ENCODE measurements at places on chromosomes 7 and 10. TPM values are rescaled to one million over a fixed set of nuclear protein-coding genes. Genes with fewer than 3 reads are reported as not detected.

DNA sequence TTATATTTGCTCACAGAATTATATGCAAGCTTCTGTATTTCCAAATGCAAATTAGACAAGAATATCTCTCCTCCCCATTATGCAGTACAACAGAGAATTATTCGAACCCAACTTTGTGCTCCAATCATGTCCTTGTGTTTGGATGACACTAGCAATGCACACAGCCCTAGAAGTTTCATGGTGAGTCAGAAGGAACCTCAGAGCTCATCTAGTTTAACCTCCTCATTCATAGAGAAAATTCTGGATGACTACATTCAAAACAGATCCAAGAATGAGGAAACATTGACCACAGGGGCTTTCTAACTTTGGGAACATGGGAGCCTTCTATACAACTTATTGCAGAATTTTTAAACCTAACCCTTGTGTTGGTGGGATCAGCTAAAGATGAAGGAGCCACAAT, 12.8 kb upstream of the ARID5B start:
- DNase-seq: no peak

GRCh38 chr10:44923611-44924010, 12.5 kb downstream of the TMEM72 start:
- DNase-seq: no peak

DNA sequence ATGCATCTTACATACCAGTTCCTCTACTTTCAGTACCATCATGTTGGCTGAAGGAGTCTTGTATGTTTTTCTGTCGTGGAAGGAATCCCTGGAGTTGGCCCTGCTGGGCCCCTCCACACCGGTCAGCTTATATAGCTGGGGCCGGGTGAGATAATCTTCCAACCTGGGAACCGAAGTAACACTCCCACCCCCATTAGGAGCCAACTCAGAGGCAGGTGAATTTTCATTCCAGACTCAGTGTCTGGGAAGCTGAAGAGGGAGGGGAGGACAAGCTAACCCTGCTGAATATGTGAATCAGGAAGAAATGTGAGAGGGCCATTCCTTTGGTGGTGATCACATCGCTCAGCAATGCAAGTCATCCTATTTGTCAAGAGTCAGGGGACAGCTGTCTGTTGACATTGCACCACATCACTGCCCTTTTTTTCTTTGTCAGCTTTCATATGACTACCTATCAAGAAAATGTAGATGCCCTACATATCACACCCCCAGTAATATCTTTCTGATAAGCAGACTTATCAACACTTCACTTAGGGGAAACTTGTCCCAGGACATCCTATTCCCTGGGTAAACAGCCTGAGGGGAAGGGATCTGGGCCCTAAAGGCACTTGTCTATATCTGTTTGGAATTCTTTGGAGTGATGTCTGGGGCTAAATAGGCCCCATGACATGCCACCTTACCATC, at the start of gene ANKRD1:
Gene ANKRD1 (minus strand): TSS at position 102 of the 681 bp plus-strand sequence. CDS start 60 bp downstream, at position 42.
- peak; percentile 58 for DNase-seq

The LRRC61 gene
- total RNA-seq: 4.3 TPM

The CYCS gene
- 709 TPM for total RNA-seq

The AP5Z1 gene
- 13.4 TPM for total RNA-seq

The CYP3A4 gene
- total RNA-seq: not detected

Data from left ventricle myocardium inferior (tissue), 1 donor.